ENCODE measurements at places on chromosomes 3 and 15.

- no peak for DNase-seq
These were observed 32.7 kb downstream of the SLCO2A1 start for GRCh38 chr3:133996996-133997395.

- no peak for DNase-seq
These were observed 34.7 kb downstream of the GRK7 start for GRCh38 chr3:141797819-141798447.

GRCh38 chr3:69370901-69371301 is 15.0 kb downstream of the FRMD4B start:
- no peak for DNase-seq

- no peak for DNase-seq
These were observed 5.6 kb upstream of the SRPRB start for GRCh38 chr3:133799794-133800585.

DNA sequence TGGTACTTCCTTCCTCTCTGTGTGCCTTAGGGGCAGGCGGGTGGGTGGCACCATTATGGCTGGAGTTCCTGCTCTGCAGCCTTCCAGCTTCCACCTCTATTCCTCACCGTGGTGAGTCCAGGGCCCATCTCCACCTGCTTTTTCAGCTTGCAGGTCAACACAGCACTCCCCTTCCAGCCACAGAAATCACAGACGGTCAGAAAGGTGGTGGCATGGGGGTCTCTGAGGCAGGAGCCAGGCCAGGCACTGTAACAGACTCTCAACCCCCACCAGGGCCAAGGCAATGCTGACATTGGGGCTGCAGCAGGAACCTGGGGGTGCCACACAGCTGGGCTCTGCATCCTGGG is 16.6 kb downstream of the KLF15 start:
- DNase-seq: no peak
